ENCODE measurements at places on chromosomes 2 and 18.

GRCh38 chr2:149561309-149561926, 26.2 kb downstream of the MMADHC start:
- DNase-seq: no peak

DNA sequence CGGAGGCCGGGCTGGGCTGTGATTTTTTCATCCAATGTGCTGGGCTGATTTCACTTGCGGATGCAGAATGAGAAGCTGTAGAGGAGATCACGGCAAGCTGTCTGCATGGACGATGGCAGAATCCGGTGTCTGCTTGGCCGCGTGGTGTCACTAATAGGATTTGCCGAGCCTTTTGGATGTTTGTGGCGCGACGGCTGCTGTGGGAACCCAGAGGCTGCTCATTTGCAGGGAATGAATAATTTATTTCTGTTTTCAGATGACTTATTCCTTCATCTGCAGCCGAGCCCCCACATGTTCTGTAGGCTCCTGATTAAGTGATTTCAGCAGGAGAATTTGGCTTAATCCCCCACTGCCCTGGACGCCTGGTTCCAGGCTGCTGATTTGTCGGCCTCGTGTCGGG, 62.6 kb downstream of the ODC1 start:
- DNase-seq: no peak

GRCh38 chr2:65846989-65847678, 414.7 kb upstream of the SPRED2 start:
- DNase-seq: no peak

GRCh38 chr2:120896126-120896525, 160.5 kb downstream of the GLI2 start:
- DNase-seq: no peak

GRCh38 chr2:57443973-57444521, 602.6 kb upstream of the VRK2 start:
- no peak for DNase-seq

DNA sequence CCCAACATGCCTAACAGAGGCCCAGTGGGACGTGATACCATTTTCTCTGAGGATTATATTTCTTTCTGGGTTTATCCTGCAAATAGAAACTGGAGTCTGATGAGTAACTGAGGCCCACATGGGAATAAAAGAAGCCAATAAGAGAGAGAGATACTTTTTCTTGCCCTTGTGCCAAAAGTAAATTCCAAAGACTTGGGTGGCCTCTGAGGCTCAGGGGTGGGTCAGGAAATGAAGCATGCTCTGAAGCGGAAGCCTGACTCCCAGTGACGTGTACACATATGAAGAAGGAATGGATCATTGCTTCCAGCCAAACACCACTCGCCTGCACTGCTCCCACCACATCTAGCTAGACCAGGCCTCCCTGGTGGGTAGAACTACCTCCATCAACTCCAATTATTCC, 273.6 kb upstream of the NCKAP5 start:
- DNase-seq: no peak

- DNase-seq: no peak
These were observed 18.7 kb upstream of the LHCGR start for GRCh38 chr2:48774251-48774650.

DNA sequence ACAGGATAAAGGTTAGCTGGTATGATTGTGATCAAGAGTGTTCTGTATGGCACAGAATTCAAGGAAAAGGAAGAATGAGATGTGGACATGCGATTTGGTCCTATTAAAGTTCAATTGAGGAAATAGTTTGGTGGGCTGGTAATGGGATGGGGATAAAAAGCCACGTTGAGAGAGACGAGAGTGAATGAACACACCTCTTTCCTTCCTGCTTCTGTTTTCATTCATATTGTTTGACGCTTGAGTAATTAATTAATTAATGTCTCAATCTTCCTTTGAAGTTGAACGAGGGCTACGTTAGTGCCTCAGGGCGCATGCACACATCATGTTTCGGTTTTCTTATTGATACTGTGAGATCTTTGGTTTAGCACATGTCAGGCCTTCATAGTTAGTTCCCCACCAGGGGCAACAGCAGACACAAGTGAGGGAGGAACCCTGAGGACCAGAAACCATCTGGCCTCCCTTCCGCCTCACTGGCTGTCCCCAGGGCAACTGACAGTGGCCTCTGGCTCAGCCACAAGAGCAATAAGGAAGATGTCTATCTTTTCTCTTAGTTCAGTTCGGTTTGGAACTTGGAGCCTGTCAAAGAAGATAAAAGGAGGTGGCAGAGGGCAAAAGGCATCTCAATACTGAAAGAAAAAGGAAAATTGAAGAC, 116.0 kb downstream of the LIPG start:
- no peak for DNase-seq

- no peak for DNase-seq
These were observed 554.0 kb downstream of the RIT2 start for GRCh38 chr18:42561521-42561920.

DNA sequence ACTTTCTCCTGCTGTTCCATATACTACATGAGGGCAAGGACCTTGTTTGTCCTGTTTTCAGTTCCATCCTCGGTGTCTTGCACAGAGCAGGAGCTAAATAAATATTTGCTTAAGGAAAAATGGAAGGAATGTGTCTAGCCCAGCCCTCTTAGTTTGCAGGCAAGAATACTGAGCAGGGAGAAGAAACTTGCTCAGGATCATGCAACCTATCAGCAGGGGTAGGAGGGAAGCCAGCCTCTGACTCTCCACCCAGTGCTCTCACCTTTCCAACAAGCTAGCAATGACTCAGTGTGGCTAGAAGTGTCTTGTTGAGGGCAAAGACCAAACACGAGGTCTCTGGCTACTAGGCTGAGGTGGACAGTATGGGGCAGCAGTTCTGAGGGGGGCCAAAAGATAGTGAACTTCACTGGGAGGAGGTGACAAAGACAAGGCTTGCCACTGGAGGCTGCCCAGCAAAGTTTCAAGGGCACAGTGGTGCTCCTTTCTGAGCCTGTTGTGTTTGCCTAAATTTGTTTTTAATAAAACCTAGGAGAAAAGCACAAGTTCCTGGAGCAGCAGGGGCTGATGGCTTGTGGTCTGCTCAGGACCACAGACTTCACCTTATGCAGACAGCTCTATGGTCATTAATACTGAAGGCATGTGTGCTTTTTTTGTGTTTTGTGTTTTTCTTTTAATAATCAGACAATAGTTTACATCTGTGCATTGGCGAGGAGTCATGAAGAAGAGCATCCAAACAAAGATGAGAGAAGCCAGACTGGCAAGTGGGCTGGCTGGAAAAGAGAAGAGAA, 49.1 kb upstream of the CTAGE1 start:
- DNase-seq: no peak

GRCh38 chr2:142020368-142020767, 110.4 kb downstream of the LRP1B start:
- no peak for DNase-seq

DNA sequence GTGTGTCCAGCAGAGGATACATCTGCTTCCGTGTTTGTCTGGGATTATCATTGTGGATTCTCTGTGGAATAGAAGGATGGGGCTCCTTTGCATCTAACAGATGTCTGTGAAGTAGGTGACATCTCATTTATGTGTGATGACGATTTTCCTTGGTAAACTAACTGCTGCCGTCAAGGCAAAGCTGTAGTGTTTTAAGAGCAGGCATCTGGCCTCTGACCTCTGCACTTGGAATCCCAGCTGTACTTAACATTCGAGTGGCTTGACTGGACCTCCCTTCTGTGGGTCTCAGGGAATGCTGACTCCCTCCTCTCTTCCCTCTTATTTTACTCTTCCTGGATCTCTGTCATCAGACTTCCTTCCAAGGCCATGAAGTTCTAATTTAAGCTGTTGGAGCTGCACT, 56.4 kb downstream of the DCDC2C start:
- no peak for DNase-seq

GRCh38 chr2:29611850-29612249, 309.5 kb downstream of the ALK start:
- no peak for DNase-seq

GRCh38 chr2:70471129-70471528, 82.5 kb downstream of the TGFA start:
- no peak for DNase-seq

DNA sequence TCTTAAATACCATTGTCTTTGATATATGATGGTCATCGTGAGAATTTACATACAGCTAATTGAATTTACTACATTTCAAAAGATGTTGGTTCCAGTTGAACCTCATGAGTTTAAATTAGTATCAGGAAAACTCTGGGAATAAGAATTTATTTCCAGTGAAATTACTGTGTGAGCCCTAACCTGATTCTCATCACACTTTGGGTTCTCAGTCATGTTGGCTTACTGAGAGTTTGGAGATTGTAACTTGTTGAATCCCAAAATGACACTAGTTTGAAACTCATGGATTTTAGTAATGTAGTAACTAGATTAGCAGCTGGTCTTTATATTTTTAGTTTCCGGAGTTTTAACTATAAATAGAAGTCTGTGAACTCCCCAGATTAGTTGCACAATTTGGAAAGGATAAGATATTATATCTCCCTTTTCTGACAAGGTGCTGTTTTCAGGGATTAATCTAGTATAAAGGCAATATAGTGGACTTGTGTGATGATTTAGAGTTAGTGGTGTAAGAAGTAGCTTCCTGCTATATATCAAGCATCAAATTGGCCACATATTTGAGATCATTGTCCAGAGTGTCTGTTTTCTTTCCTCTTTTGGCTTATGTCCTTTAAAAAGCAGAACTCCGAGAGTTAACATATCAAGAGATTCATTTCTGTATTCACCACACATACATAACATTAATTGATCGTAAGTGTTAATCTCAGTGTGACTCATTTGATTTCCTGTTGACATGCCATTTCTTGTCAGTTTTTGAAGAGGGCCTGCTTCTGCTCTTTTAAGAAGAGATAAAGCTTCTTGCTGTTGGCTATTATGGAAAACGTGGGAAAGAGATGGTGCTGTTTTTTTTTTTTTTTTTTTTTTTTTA, 15.7 kb downstream of the NDUFV2 start:
- DNase-seq: no peak

- DNase-seq: no peak
These were observed 61.8 kb downstream of the CDH20 start for GRCh38 chr18:61394983-61395382.

- DNase-seq: no peak
These were observed 2.3 kb upstream of the ARHGEF33 start for GRCh38 chr2:38887347-38887746.

- DNase-seq: no peak
These were observed 23.7 kb upstream of the SCYGR1 start for GRCh38 chr2:227411320-227411989.

GRCh38 chr2:20429528-20429927, 17.3 kb upstream of the RHOB start:
- DNase-seq: peak; percentile 41

DNA sequence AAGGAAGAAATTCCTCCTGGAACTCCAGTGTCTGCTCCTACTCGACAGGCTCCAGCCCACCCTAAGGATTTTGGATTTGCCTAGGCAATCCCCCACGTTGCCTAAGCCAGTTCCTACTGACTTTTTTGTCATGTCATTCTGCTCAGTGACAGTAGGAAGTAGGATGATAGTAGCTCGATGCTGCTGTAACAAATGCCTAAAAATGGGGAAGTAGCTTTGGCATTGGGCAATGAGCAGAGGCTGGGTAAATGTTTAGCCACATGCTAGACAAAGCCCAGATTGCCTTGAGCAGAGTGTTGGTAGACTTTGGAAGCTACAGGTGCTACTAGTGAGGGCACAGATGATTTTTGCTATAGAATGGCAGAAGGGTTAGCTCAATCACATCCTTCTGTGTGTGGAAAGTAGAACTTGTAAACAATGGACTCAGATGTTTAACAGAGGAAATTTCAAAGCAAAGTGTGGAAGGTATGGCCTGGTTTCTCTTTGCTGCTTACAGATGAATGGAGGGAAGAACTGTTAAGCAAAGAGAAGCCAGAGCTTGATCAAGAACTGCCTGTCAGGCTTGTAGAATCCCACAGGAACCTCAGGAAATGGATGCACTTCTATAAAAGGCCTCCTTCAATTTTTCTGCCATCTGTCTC, 154.8 kb downstream of the RNF144A start:
- DNase-seq: no peak

DNA sequence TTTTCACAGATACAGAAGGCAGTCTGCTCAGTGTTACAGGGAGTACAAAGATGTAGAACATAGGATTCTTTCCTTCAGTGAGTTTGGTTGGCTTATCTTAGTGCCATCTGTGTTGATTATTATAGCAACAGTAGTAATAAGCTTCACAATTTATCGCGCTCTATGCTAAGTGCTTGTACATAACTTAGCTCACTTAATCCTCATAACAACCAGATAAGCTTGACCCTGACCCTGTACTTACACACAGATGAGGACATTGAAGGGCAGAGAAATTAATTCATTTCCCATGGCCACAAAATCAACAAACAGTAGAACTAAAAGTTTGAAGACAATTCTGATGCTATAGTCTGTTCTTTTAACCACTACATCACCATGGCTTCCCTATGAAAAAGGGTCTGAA, 121.8 kb downstream of the SPHKAP start:
- DNase-seq: no peak

DNA sequence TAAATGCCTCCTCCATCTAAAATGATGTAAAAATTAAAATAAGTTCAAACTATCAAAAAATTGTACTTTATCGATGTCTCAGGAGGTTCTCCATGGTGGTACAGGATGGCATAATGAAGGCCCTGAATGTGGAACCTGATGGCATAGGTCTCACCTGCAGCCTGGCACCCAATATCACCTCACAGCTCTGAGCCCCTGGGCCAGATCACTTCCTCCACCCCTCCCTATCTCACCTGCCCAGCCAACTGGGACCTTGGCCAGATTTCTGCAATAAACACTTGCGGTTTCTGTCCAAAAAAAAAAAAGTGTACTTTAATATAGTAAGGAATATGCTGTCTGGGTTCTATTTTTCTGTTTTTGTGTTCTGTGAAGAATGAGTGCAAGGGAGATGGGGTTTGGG, 6.7 kb upstream of the RBM45 start:
- DNase-seq: no peak

GRCh38 chr18:51523671-51524070, 326.2 kb upstream of the MEX3C start:
- no peak for DNase-seq

DNA sequence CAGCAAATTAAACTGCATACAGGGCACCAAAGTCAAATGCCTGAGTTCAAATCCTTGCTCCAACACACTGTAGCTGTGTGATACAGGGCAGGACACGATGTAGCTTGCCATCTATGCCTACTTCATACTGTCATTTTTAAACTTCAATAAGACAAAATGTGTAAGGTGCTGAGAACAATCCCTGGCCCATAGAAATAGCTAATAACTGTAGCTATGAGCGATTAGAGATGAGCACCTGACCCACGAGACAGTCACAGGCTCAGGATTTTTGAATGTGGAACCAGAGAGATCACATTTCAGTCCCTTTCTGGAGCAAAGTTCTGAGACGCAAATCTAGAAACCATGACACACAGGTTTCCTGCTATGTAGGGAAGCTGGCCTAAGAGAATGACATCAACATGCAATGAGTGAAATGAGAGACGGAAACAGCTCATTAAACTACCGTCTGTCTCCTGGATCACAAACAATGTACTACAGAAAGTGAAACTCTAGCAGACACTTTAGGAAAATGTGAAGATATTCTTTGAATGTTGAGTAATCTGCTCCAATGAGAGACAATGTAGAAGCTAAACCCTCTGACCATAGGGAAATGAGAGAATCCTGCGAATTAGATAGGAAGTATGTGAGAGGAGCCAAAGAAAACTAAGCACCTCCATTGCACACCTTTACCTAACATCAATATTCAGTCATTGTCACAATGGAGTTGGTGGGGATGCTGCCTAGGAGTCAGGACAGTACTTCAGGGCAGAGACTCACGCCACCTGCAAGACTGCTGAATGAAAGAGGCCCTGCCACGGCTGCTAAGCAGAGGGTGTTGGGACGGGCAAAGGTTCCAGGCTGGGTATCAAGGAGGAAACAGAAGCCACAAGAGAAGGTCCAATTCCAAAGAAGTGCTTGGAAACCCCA, 25.5 kb downstream of the B4GALT6 start:
- DNase-seq: no peak

Measured in right lobe of liver (tissue), 6 donors.